ENCODE measurements at places on chromosomes 1 and 21.

- DNase-seq = peak; percentile 63
These were observed 124.5 kb downstream of the DNM3 start for GRCh38 chr1:171965777-171966176.

DNA sequence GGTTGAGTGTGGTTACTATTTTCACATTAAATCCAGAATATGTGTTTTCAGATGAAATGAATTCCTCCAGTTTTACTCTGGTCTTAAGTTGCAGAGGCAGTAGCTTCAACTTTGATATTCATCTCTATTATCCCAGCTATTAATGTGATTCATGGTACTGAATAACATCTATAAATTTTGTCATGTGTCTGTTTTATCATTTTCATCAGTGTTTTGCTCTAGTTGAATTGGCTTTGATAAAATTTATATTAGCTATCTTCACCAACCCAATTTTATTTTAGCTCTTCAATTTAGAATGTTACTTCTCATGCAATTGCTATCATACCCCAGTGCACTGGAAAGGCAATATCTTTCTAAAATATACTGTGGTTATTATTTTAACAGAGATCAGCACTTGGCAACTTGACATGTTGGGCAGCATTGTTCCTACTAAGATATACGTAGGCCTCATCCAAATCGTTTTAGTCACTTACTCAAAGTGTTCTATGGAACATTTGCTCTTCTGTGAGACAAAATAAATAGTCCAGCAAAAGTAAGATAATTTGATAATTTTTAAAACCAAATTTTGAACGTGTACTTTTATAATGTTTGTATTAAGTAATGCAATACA, 184.3 kb downstream of the NCAM2 start:
- DNase-seq = no peak

DNA sequence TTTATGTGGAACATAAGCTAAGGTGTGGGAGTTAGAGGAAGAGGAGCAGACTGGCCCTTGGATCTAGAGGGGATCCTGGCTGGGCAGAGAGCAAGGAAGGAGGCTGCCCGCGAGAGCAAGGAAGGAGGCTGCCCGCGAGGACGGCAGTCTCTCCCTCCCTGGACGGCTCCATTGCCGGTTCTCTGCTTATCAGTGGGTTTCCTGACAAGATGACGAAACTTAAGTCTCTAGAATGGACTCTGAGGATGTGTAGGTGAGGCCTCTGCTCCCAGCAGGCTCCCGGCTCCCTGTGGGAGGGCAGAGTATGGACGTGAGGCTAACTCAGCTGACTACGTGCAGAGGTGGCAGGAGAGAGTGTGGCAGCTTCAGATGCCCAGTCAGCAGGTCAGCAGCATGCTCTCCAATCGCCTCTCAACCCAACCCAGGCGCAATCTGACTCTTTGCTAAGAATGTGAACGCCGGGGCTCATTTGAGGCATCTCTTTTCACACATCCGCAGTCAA, 6.1 kb downstream of the MYBPHL start:
- no peak for DNase-seq

- DNase-seq = peak; percentile 28
These were observed 16.2 kb downstream of the ATP1A4 start for GRCh38 chr1:160167580-160167979.

DNA sequence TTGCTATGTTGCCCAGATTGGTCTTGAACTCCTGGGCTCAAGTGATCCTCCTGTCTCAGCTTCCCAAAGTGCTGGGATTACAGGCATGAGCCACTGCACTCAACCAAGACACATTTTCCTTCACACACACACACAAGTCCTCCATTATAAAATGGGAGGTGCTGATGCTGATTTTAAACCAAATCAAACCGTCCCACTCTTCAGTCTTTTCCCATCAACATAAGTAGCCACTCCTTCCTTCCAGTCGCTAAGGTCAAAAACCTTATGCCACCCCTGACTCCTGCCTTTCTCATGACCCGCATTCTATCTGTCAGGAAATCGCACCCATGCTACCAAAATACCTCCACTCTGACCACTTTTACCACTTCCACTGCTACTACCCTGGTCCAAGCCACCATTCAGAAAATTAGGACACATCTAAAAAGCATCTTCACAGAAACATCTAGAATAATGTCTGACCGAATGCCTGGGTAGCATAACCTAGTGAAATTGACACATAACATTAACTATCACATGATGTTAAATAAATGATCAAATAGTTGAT, 28.0 kb upstream of the IFNGR2 start:
- no peak for DNase-seq

Measured in ELR (cell line).